Activated naive CD4-positive, alpha-beta T cell treated with anti-CD3 and anti-CD28 coated beads for 36 hours (primary cell): ENCODE measurements at places on chromosomes 13 and 19.

- no peak for DNase-seq
These were observed 44.5 kb downstream of the ACTN4 start for GRCh38 chr19:38691938-38692457.

GRCh38 chr19:3163230-3163886 lies 15.2 kb upstream of the S1PR4 start:
- DNase-seq = peak; percentile 82

DNA sequence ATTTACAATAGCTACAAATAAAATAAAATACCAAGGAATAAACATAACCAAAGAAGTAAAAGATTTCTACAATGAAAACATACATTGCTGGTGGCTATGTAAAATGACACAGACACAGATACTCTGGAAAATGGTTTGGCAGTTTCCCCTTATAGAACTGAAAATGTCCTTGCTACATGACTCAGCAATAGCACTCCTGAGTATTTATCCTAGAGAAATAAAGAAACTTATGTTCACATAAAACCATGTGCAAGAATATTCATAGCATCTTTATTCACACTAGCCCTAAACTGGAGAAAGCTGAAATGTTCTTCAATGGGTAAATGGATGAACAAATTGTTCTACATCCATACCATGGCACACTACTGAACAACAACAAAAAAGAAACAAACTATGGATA lies 100.2 kb upstream of the RFC3 start:
- DNase-seq = no peak

DNA sequence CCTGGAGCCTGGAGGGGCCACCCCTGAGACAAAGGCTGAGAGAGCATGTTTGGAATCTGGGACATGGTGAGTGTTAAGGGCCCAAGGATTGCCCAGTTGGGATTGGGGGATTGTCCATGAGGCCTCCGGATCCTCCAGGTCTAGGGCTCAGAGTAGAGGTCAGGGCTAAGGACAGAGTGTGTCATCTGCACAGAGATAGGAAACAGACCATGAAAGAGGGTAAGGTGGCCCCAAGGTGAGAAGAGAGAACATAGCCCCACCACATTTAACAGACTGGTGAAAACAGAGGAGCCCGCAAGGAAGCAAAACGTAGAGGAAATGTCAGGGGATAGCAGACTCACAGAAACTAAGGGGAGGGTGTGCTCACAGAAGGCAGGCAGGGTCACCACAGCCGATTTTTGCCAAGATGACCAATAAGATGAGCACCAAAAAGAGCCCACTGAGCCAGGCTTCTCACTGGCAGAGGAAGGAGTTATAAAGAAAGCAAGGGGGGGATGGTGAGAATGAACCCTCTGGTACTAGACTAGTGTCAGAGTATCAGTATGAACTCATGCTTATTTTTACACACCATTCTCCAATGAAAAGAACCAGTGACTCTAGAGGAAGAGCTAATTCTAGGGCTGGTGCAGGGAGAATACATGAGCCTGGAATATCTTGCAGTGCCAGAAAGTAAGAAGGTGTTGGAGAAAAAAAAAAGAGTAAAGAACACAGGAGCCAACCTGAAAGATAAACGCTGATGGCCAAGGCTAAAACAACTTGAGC lies 17.5 kb downstream of the DYRK1B start:
- DNase-seq = no peak

- no peak for DNase-seq
These were observed 39.9 kb downstream of the FBN3 start for GRCh38 chr19:8109455-8109854.

- DNase-seq = no peak
These were observed 1.7 kb upstream of the ZNF507 start for GRCh38 chr19:32343550-32344262.

DNA sequence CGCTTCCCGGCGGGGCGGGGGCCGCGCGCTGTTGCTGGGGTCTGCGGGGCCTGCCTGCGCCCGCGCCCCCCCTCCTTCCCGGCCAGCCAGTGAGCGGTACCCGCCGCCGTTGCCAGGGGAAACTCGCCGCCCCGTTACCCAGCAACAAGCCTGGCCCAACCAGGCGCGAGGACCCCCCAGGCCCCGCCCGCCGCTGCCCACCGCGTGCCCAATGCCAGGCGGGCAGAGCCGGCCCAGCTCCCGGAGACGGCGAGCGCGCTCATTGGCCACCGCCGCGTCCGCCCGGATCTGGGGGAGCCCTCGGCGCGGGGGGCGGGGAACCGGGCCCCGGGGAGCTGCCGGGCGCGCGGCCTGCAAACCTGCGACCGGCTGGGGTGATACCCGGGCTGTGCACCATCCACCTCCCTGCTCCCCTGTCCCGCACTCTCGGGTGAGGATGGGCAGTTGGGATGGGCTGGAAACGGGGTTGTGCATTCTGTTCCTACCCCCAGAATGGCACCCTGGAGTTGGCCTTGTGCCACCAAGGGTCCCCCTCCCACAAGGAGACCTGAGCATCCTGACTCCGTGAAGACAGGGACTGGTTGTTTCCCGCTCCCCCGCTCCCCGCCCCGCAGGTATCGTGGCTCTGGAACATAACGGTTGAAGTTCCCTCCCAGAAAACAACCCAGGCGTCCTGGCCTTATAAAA lies 8.8 kb upstream of the BBC3 start:
- DNase-seq = peak; percentile 59

DNA sequence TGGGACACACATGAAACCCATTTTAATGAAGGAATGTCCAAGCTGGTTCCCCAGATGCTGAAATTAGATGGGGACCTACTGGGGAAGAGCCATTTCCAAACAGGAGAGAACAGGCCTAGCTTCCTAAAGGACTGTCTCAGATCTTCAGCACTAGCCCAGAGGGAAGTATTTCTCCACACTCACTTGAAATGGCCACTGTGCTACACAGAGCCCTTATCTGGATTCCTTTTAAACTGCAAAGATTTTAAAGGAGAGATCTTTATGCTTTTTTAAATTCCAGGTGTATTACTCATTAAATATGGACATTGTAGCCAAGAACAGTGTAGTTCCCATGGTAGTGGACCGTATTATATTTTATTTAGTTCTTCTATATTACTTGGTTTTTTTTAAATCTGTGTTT lies 255.3 kb downstream of the SHISA2 start:
- DNase-seq = no peak

- DNase-seq = no peak
These were observed 15.5 kb downstream of the BTBD2 start for GRCh38 chr19:1999856-2000515.

DNA sequence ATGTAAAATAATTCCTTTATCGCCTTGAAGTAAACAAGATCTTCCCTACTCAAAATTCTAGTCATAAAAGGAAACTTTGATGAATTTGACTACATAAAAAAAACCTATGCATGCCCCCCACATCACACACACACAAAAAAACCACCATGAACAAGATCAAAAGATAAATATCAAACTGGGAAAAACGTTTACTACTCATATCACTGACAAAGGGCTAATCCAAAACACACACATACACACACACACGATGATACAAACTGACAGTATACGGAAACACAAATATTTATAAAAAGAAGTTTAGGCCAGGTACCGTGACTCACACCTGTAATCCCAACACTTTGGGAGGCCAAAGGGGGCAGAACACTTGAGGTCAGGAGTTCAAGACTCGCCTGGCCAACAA lies 61.9 kb downstream of the TSC22D1 start:
- no peak for DNase-seq

DNA sequence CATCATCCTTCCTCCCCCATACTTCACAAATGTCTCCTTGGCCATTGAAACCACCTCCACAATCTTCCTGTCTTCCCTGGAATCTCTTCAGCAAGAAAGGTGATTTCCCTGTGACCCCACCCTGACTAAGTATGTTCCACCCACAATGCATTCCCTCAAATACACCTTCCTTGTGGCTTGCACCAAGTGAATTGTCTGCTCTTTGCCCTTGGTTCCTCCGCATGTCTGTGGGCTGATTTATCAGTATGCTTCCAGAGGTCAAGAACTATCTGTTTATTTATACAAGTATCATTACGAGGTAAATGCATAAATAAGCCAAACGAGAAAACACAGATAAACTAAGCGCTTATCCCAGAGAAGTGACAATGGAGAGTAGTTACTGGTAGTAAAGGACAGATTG lies 45.4 kb upstream of the POMP start:
- no peak for DNase-seq

- DNase-seq = no peak
These were observed 17.4 kb upstream of the C13orf46 start for GRCh38 chr13:113991191-113991669.

DNA sequence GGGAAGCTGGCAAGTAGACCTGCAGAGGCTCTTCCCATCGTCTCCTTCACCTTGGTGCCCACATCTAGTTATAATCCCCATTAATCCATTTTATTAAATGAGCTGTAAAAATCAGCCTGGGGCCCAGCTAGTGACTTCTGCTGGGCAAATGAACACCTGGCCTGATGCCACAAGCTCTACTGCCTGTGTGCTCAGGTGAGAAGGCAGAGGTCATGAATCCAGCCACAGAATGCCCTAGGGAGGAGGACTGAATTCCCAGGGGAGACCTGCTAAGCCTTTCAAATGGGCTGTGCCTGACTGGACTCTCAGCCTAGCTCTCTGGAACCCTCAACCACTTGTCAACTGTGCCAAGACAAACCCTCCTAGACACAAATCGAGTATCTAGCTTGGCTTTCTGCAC lies 74.0 kb downstream of the PDS5B start:
- no peak for DNase-seq

DNA sequence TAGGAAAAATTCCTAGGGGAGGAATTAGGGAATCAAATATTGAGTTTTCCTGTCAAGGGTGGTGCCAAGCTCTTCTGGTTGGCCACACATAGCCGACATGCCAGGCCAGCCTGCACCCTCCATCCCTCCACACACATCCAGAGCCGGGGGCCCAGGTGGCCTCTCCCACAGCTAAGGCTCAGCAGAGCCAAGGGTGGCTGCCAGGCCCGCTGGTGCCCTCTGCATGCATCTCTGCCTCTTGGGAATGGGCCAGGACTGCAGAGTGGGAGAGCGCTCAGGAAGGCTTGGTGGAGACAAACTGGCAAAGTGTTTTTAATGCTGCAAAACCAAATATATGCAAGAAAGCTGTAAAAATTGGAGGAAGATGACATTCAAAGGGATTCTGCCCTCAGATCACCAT lies 42.7 kb upstream of the GAS6 start:
- no peak for DNase-seq

DNA sequence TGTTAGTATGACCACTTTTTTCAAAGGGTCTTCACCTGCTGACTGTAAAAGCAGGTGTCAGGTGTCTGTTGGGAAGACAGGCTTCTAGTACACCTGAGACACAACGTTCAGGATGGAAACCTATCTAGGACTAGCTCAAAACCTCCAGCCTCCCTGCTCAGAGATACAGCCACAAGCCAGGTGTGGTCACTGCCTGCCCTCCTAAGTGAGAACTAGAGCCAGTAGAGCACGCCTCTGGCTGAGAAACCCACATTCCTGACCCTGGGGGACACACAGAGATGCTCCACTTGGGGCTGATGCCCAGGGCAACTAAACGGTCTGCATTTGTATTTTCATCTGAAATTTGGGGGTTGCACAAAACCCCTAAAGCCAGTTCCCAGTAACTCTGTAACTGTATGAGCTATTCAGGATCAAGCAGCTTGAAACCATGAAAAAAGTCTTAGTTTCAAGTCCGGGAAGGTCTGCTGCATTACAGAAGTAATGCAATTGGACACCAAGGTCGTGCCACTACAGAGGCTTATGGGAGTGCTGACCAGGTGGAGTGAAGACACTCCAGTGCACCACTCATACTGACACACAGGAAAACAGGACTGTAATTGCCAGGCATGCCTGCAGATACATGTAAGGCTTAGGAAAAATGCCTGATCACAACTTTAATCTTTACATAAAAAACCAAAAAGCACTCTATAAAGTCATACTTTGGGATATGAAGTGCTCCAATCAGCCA lies 27.8 kb downstream of the ANKRD10 start:
- DNase-seq = no peak

DNA sequence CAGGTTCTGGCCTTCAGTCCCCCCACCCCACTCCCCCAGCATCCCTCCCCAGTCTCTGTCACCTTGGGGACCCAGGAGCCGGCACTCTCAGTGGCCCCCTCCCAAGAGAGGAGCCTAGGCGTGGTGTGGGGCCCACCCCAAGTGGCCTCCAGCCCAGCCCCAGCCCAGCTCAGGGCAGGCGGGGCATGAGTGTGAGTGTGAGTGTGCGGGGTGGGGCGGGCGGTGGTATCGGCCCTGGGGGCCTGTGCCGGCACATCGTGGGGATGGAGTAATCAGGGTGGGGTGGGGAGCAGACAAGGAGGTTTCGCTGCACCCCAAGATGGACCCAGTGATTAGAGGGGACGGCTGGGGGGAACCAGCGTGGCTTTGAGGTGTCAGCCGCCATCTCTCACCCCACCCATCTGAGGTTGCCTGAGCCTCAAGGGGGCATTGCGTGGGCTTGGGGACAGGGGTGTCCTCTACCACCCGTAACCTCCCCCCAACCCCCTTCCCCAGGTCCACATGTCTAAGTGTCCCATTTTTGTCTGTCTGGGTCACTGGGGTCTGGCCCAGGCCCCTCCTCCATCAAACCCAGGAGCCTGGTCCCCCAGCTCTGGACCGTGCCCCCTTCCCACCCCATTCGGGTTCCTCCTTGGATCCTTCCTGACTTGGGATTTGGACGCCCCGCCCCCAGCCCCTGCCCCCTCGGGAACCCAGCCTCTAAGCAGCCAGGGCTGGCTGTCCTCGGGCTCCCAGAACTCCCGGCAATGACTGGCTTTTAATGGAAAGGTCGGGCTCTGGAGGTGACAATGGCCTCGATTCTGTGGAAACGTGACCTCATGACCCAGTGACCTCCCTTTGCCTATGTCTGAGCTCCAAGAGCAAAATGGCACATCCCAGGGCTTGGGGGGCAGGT lies 6.9 kb upstream of the SULT2B1 start:
- no peak for DNase-seq

- no peak for DNase-seq
These were observed 34.1 kb downstream of the ELL start for GRCh38 chr19:18487576-18488402.
